ENCODE measurements at places on chromosomes 7 and 10.
A peak's percentile ranks its signal among the peaks of the same experiment; 100 is the strongest.

DNA sequence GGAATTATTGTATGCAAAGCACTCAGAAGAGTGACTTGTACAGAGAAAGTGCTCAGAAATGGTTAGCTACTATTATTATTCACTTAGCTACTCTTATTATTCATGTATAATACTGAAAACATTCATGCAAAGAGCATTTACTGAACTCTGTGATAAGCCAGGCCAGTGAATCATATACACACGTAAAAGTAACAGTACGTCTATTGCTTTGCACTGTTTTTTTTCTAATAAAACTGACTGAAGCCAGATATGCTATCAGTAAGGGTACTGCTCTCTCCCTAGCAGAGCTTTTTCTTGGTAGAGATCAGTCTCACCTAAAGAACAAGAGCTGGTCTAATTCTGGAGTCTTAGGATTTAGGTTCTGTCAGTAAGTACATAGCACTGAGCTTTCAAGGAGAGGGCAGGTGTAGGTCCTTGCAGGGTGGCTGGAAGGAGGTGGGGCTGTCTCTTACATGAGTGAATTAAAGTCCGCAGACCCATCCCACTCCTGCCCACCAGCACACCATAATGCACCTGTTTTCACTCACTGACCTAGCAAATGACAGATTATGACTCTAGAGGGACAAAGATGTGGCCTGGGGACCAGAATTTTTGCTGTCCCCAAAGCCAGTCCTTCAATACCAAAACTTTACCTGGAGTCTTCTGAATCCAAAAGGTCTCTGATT, 145.9 kb downstream of the ARID5B start:
- DNase-seq = peak; percentile 65

DNA sequence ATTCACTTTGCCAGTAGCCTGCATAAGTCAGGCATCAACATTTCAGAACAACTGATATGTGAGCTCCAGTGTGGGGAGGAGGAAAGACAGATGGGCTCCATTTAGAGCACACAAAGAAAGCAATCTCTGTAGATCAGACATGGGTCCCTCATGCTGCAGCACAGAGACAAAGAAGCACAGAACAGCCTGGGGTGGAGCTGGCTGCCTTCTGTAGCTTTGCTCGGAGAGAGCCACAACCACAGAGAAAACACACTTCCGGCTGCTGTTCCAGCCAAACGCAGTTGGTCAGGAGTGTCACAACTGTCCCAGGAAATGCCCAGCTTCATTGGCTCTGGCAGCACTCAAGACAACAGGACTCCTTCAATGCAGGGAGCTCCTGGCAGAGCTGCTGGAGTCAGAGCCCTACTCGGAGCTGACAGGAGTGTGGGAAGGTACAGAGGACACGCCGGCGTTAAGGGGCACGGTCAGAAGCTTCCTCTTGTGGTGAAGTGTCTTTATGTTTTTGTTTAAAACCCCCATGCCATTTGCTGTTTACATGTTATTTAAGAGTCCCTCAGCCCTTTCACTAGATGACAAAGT, 494.4 kb downstream of the TCERG1L start:
- no peak for DNase-seq

DNA sequence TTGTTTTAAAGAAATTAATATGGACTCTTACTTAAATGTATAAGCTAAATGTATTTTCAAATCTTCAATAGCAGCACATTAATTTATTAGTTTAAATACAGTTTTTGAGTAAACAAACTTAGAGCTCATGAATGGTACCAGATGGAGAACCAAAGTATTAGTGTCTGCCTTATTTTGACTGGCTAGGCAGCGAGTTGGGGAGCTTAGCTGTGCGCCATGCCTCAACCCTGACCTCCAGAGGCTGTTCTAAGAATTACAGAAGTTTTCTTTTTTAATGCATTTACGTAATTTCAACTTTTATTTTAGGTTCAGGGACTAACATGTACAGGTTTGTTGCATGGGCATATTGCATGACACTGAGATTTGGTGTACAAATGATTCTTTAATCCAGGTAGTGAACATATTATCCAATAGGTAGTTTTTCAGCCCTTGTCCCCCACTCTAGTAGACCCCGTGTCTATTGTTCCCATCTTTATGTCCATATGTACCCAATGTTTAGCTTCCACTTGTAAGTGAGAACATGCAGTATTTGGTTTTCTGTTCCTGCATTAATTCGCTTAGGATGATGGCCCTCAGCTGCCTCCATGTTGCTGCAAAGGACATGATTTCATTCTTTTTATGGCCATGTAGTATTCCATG, 166.8 kb downstream of the IQUB start:
- peak; percentile 41 for DNase-seq

DNA sequence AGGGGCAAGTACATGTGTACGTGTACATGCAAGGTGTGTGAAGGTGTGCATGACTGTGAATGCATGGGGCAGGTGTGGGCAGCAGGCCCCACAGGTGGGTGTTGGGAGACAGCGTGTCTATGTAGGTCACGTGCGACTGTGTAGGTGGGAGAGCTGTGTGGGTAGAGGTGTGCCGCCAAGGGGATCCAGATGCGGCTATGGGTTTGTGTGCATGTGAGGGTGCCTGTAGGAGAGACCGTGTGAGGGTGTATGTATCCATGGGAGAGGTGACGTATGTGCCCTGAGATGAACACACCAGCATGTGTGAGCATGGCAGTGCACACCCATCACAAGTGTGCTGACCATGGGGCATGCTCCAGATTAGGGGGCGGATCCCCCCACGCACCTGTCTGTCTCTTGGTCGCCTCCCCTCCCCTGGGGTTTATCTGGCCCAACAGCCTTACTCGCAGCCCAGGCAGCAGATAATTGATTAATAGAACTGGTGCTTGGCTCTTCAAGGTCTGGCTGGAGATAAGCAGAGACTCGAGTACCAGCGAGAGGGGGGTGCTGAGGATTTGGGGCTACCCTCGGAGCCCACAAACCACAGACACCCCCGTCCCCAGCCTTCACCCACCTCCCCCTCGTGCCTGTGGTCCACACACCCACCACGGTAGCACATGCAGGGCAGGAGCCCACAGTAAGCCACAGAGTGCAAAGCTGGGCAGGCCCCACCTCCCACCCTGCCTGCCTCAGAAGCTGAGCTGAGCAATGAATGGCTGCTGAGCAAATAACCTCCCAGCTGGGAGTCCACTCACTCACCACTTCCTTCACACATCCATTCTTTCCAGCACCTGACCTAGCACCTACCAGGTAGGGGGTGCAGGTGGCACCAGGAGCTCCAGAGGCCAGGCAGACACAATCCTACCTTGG, 41.4 kb upstream of the ZMIZ1 start:
- DNase-seq = no peak

DNA sequence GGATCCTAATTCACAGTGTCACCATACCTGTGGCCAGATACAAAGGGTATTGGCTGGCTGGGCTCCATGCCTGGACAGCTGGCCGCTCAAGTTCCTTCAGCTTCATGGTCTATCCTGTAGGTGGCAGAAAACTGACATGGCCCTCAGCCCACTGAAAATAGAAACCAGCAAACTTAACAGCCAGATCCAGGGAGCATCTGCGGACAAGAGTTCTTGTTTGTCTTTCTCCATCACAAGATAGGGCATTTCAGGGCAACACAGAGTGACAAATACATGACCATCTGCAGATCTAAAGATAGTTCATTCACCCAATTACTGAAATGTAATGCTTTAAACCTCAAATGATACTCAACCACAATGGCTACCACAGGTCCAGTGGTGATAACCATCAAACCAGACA, 2.8 kb downstream of the SEC31B start:
- DNase-seq = no peak

GRCh38 chr10:29237786-29238185, 51.1 kb upstream of the LYZL1 start:
- DNase-seq = no peak

DNA sequence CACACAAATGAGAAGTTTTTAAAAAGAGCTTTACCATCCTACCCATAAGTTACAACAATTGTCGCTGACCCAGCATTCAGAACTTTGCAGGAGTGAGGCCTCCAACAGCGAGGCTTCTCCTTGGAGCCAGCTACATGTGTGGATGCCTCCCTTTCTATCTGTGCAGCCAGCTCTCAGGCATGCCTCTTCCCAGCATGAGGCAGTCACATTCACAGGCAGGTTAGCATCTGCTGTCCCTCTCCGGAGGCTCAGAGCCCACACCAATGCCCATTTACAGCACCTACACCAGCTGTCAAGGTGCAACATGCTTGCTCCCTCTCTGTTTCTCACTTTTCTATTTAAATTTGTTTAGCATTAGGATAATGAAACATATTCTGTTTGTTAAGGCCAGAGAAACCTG, 278.7 kb upstream of the PODXL start:
- no peak for DNase-seq

GRCh38 chr7:30826181-30826580, 55.0 kb downstream of the MINDY4 start:
- DNase-seq = no peak
